Testis (tissue), 5 donors: ENCODE measurements at places on chromosomes 7 and 10. TPM values are rescaled to one million over a fixed set of nuclear protein-coding genes. Genes with fewer than 3 reads are reported as not detected.

GRCh38 chr7:2684501-2684900, 3.5 kb upstream of the AMZ1 start:
- peaks cover 10% of the 10 kb centered on the region for H3K4me1 ChIP-seq
- H3K4me3 ChIP-seq, result no peak overlapping the region
- H3K27me3 ChIP-seq, result no peaks in the 10 kb centered on the region

- no peaks in the 10 kb centered on the region for H3K4me1 ChIP-seq
- DNase-seq, result no peak
- H3K27me3 ChIP-seq, result no peaks in the 10 kb centered on the region
- H3K4me3 ChIP-seq, result no peak overlapping the region
- no peak overlapping the region for H3K27ac ChIP-seq
Observed at GRCh38 chr7:121166916-121167315, 161.9 kb upstream of the WNT16 start.

DNA sequence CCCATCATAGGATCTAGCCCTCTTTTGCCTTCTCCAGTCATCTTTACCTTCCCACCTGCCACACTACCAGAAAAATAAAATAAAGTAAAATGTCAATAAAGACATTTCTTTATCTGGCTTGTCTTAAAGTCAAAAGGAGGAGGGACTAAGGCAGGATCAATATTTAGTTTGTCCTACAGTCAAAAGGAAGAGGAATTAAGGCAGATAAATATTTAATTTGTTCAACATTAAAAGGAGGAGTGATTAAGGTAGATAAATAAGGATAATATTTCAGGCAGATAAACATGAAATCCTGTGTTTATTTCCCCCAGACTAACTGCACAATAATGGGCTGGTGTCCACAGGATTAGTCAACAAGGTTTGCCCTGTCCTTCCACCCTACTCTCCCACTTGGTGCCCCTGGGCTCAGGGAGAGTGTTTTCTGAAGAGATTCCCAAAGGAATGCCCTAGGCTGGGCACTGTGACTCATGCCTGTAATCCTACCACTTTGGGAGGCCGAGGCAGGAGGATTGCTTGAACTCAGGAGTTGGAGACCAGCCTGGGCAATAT, 18.3 kb upstream of the MSMB start:
- no peaks in the 10 kb centered on the region for H3K27me3 ChIP-seq
- no peaks in the 10 kb centered on the region for H3K4me1 ChIP-seq
- no peaks in the 10 kb centered on the region for H3K36me3 ChIP-seq
- H3K4me3 ChIP-seq, result no peak overlapping the region

GRCh38 chr10:98107644-98108430, 26.6 kb upstream of the R3HCC1L start:
- no peak for DNase-seq
- H3K27me3 ChIP-seq, result no peaks in the 10 kb centered on the region
- no peaks in the 10 kb centered on the region for H3K4me1 ChIP-seq
- H3K4me3 ChIP-seq, result no peak overlapping the region
- H3K27ac ChIP-seq, result no peak overlapping the region

DNA sequence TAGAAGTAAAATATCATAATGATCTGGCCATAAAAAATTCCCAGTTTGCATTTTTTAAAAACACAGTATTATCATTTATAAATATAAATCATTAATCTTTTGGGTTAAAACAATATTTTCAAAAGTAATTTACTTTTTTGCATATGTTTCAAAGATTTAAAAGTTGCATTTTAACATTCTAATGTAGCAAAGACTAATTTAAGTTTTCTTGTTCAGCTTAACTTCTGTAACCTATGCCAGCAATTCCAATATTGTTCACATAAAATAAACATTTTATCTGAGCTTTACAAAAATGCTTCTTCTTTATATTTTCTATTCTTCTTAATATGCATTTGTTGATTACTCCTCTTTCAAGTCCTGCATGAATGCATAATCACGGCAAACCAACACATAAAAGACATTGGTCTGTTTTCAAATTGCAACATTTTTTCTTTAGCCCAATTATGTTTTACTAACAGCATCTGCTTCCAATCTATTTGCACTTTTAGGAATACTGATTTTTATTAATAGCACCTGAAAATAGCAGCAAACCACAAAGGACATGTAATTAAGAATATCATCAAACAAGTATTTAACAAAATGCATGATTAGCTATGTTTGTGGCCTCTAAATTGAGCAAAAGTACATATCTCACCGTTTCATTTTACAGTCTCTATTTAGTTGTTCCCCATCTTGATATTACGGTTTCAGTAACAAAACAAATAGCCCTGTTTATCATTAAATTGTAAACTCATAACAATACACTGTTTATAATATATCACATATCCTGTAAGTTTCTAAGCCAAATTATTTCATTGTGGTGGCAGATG, 286.9 kb upstream of the NFE2L3 start:
- no peak overlapping the region for H3K4me3 ChIP-seq
- peaks cover 12% of the 10 kb centered on the region for H3K27me3 ChIP-seq
- no peak for DNase-seq
- H3K4me1 ChIP-seq, result no peaks in the 10 kb centered on the region
- no peaks in the 10 kb centered on the region for H3K36me3 ChIP-seq

GRCh38 chr7:131653418-131654248, 97.2 kb upstream of the PODXL start:
- no peaks in the 10 kb centered on the region for H3K27me3 ChIP-seq
- no peak for DNase-seq

GRCh38 chr7:36127075-36127740, 25.8 kb upstream of the EEPD1 start:
- no peak for DNase-seq
- no peaks in the 10 kb centered on the region for H3K27me3 ChIP-seq
- no peak overlapping the region for H3K4me3 ChIP-seq

DNA sequence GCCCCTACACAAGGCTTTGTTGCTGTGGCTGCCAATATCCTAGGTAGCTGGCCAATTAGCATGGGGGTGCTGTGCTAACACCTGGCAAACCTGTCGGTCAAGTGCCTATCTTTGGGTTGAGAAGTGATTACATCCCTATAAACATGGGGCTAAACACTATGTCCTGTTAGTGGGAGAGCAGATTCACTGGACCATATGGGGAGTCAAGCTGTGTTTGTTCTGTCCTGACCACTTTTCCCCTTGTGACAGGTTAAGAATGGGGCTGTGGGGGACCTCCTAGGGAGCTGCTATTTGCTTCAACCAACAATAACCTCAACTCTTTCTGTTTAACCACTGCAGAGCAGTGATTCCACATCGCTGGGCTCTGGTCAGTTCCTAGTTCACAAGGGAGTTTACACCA, 151.5 kb upstream of the AOAH start:
- no peaks in the 10 kb centered on the region for H3K4me1 ChIP-seq
- no peak overlapping the region for H3K27ac ChIP-seq
- no peaks in the 10 kb centered on the region for H3K27me3 ChIP-seq

GRCh38 chr10:71755179-71755879, 18.0 kb downstream of the VSIR start:
- no peaks in the 10 kb centered on the region for H3K27me3 ChIP-seq
- no peaks in the 10 kb centered on the region for H3K36me3 ChIP-seq
- H3K27ac ChIP-seq, result no peak overlapping the region

DNA sequence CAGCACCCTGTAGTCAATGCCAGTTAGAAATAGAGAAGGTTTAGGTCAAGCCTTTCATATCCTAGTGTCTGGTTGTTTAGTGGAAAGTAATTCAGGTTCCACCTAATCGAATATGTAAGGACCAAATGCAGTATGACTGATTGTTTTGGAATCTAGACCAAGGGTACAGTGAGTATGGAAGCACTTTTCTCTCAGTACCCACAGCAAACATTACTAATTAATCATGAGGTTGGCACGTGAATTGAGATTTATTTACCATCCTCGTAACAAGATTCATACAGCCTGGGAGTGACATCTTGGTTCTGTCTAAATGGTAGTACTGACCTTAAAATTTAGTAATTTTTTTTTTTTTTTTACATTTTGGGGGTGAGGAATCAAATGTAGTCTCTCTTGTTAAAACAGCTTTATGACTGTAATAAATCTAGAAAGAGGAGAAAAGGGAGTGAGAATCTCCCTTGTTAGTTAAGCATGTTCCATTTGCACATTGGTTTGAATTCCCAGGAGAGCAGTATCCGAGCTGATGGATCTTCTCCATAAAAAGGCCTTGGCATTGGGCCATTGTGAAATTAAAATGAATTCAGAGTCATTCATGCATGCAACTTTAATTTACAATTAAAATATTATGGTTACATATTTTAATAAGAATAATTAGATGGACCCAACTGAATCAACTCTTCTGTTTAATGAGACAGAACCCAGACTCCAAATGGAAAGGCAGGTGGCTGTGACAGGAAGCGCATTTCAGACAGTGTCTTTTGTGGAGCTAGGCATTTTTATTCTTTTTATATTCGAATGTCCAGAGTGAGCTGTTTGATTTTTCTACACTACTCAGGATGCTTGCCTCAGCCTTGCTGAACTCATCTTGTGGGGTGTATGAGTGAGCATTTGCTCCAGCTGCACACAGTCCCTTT, 57.6 kb downstream of the SNX10 start:
- no peaks in the 10 kb centered on the region for H3K36me3 ChIP-seq
- no peaks in the 10 kb centered on the region for H3K4me1 ChIP-seq
- H3K4me3 ChIP-seq, result no peak overlapping the region
- H3K27ac ChIP-seq, result no peak overlapping the region
- DNase-seq, result no peak

- H3K4me3 ChIP-seq, result no peak overlapping the region
- H3K27ac ChIP-seq, result no peak overlapping the region
- no peaks in the 10 kb centered on the region for H3K36me3 ChIP-seq
- no peak for DNase-seq
- no peaks in the 10 kb centered on the region for H3K4me1 ChIP-seq
- no peaks in the 10 kb centered on the region for H3K27me3 ChIP-seq
Observed at GRCh38 chr10:92268748-92269147, 22.1 kb downstream of the CPEB3 start.

DNA sequence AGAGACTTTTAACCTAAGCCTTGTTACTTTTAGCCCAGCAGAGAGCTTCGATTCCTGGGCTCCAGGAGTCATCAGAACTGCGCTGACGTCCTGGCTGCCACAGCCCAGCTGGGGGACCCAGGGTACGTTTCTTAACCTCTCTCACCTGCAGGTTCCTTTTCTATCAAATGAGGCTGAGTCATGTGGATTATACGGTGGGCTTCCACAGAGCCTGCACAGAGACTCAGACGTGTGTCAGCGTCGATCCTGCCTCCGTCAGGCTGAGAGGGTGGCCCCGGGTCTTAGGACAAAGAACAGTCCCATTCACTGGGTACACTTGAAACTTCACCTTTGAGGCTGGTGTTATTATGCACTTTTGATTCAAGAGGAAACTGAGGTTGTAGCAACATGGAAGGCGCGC, 100.7 kb upstream of the FGFR2 start:
- H3K36me3 ChIP-seq, result no peaks in the 10 kb centered on the region
- no peak overlapping the region for H3K27ac ChIP-seq
- no peaks in the 10 kb centered on the region for H3K27me3 ChIP-seq
- DNase-seq, result no peak
- no peak overlapping the region for H3K4me3 ChIP-seq
- no peaks in the 10 kb centered on the region for H3K4me1 ChIP-seq

GRCh38 chr7:159084069-159084801, 60.4 kb downstream of the VIPR2 start:
- no peaks in the 10 kb centered on the region for H3K36me3 ChIP-seq
- H3K27me3 ChIP-seq, result no peaks in the 10 kb centered on the region
- no peaks in the 10 kb centered on the region for H3K4me1 ChIP-seq
- no peak overlapping the region for H3K4me3 ChIP-seq

DNA sequence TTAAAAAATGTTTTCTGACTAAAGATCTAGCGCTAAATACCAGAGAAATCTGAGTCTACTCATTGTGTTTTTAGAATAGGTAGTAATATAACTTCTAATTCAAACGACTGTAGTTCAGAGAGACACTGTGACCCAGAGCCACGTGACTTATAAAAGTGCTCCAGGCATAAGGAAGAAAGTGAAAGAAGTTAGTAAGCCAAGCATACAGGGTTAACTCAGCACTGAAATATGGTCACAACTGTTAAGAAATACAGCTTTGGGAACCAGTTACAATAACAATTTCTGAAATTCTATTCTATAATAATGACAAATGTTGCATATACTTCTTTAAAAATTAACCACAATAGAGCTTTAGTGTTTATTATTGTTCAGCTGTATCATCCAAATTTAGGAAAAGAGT, 119.1 kb downstream of the TFEC start:
- no peak overlapping the region for H3K4me3 ChIP-seq
- no peak for DNase-seq
- no peaks in the 10 kb centered on the region for H3K27me3 ChIP-seq
- H3K27ac ChIP-seq, result no peak overlapping the region
- H3K36me3 ChIP-seq, result no peaks in the 10 kb centered on the region
- no peaks in the 10 kb centered on the region for H3K4me1 ChIP-seq

DNA sequence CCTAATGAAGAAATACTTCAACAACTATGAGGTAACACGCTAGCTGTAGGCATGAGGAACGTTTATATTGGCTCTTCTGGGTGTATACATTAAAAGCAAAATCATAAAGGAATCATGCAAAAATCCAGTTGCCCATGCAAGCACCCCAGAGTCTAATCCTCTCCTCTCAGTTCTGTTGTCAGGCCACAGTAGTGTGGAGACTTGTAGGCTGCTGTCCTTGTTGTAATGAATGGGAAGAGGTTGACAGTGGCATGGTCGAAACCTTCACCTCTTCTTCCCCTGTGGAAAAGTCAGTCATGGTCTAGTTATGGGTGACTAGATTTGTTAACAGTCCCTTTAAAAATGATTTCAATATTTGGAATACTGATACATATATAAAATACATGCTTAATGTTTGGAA, 121.3 kb downstream of the CNOT4 start:
- no peak for DNase-seq
- no peak overlapping the region for H3K4me3 ChIP-seq
- H3K4me1 ChIP-seq, result peaks cover 14% of the 10 kb centered on the region
- no peaks in the 10 kb centered on the region for H3K27me3 ChIP-seq
- no peak overlapping the region for H3K27ac ChIP-seq

GRCh38 chr10:33732161-33732680, 397.8 kb upstream of the NRP1 start:
- H3K4me1 ChIP-seq, result no peaks in the 10 kb centered on the region
- H3K27ac ChIP-seq, result no peak overlapping the region
- no peaks in the 10 kb centered on the region for H3K27me3 ChIP-seq

GRCh38 chr7:107913851-107914250, 22.9 kb downstream of the DLD start:
- H3K27me3 ChIP-seq, result no peaks in the 10 kb centered on the region
- no peaks in the 10 kb centered on the region for H3K36me3 ChIP-seq
- no peak overlapping the region for H3K27ac ChIP-seq
- no peak for DNase-seq
- H3K4me1 ChIP-seq, result no peaks in the 10 kb centered on the region

DNA sequence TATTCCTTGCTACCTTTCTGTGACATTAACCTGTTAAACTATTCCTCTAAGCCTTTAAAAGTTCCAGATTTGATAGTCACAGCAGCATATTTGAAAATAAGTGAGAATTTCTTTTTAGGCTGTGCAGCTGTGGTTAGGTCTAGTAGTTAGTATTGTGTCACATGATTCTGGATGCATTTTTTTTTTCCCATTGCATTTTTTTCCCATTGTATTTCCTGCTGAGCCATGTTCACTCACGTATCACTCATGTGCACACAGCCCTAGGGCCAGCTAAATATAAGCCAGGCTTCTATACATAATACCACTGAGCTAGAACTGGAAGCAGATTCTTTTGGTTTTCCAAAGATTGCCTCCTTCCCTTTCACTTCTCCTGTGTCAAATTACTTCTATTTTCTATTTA, 37.4 kb downstream of the DNAJC9 start:
- DNase-seq, result no peak
- H3K36me3 ChIP-seq, result no peaks in the 10 kb centered on the region
- H3K4me3 ChIP-seq, result no peak overlapping the region
- no peaks in the 10 kb centered on the region for H3K27me3 ChIP-seq
- no peak overlapping the region for H3K27ac ChIP-seq

Gene HABP2
- 1.9 TPM for polyA plus RNA-seq

Gene ZNF273
- polyA plus RNA-seq, result 10.6 TPM

Gene SLC13A1
- polyA plus RNA-seq, result not detected

Gene PNLIPRP2
- polyA plus RNA-seq, result 0.61 TPM

Gene PRKG1
- polyA plus RNA-seq, result 6.3 TPM
